ENCODE measurements at places on chromosomes 12 and 14.

DNA sequence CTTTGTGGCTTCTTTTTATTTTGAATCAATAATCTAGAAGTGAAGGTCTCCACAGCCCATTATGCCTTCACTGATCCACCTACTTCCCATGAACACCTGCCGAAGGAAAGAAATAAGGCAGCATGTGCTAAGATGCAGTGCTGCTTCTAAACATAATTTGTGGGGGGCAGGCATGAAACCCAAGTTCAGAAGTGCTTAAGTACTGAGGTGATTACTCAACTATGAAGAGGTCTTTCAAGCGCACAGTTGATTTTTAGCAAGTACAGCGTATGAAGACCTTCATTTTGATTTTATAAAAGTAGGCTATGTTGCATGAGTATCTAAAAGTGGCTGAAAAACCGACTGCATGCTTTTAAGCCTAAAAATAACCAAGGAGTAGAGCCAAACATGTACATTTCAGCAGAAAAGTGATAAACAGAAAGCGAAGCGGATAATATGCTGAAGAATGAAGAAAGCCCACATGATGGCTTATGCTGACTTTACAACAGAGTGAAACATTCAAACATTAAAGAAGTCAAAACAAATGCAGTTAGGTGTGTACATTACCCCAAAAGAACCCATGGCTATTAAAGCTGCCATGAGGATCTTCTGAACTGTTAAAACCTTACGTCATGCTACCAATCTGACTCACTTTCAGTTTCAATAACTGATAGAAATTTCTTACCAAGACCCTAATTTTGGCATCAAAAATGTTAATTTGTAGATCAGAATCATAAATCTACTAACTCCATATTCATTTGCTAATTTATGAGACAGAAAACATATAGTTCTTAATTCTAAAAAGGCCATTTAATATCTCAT is 29.3 kb downstream of the KICS2 start:
- DNase-seq = no peak

DNA sequence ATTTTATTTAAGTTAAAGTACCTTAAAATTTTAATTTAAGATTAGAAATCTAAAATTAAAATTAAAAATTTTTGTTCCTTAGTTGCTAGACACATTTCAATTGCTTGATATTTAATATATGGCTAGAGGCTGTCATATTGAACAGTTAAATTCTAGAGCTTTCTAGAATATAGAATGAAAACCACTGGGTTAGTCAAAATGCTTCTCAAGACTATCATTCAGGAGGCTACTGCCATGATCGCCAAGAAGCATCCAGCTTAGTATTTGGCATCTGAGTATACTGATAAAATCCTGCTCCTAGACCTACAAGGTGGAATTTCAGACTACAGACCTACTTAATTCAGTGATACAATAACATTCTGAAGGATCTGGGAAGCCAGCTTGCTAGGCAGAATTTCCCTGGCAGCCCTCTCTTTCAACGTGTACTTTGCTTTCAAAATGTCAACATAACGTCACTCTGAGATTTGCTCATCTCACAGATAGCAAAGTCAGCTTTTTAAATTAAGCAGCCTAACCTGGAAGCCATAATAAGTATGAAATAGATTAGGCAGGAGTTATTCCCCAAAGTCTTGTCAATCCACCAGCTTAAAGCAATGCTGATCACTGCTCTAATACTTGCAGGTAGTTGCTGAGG is 525.8 kb downstream of the FSCB start:
- DNase-seq = no peak

- DNase-seq = no peak
Measured at GRCh38 chr12:63826006-63826585, 18.4 kb upstream of the SRGAP1 start.

DNA sequence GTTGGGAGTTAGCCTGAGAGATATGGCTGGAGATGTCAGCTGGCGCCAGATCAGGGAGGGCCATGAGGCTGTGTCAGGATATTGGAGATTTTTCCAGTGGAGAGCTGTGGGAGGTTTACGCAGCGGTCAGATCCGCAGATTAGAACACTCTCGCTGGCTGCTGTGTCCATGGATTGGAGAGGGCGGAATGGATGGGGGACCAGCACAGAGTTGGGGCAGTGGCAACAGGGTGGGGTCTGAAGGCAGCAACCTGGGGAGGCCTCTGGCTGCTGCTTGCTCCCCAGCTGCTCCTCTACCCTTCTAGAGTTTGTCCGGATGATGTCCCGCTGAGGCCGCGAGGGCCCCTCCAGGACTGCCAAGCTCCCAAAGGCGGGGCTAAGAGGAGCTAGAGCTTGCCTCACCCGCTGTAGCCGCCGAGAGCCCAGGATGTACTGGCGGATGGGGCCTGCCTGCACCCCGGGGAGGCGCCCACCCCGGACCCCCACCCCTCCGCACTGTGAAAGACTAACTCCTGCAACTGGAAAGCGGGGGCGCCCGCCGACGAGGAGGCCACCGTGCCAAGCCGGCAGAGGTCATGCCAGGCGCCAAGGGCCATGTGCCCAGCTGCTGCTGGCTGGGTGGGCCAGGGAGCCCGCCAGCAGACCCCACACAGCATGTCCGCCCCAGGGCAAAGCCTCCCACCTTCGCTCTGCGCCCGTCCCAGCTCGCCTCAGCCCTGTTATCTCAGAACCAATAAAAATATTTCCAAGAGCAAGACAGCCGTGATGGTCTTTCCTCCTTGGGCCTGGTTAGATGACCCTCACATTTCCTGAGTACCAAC is 20.2 kb upstream of the MLEC start:
- no peak for DNase-seq

DNA sequence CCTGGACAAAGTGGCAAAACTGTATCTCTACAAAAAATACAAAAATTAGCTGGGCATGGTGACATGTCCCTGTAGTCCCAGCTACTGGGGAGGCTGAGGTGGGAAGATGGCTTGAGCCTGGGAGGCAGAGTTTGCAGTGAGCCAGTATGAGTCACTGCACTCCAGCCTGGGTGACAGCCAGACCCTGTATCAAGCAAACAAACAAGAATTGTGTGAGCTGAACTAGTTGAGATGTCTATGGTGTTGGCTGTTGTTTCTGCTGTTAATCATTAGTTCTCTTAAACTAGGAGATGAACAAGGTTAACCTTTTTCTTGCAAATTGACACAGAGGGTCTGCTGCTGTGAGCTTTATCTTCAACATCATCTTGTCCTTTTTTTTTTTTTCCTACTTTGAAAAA is 23.6 kb downstream of the RASSF3 start:
- DNase-seq = no peak

DNA sequence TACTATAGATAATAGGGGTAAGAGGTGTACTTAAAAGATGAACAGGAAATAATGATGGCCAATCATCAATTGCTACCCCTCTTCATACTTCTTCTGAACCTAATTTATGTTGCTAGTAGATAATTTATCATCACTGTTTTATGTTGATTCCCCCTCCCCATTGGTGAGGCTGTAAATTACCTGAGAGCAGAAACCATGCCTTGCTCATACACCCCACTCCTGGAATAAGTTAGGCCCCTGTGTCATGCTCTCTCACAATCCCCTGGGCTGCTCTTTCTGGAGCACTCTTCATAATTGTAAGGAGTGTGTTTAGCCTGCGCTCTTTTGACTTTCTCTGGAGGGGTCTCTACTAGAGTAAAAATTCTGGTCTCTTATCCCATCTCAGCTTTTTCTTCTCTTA is 180.7 kb downstream of the PAH start:
- DNase-seq = no peak

DNA sequence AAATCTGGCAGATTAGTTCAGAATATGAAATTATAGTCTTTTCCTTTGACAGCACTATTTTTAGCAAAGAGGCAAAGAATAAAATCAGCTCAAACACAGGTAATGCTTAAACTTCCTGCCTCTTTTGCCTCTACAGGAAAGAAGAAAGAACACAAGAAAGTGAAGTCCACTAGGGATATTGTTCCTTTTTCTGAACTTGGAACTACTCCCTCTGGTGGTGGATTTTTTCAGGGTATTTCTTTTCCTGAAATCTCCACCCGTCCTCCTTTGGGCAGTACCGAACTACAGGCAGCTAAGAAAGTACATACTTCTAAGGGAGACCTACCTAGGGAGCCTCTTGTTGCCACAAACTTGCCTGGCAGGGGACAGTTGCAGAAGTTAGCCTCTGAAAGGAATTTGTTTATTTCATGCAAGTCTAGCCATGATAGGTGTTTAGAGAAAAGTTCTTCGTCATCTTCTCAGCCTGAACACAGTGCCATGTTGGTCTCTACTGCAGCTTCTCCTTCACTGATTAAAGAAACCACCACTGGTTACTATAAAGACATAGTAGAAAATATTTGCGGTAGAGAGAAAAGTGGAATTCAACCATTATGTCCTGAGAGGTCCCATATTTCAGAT is 17.4 kb downstream of the TMPO start:
- no peak for DNase-seq

- DNase-seq = no peak
Measured at GRCh38 chr14:22838631-22839041, 2.3 kb downstream of the MMP14 start.

DNA sequence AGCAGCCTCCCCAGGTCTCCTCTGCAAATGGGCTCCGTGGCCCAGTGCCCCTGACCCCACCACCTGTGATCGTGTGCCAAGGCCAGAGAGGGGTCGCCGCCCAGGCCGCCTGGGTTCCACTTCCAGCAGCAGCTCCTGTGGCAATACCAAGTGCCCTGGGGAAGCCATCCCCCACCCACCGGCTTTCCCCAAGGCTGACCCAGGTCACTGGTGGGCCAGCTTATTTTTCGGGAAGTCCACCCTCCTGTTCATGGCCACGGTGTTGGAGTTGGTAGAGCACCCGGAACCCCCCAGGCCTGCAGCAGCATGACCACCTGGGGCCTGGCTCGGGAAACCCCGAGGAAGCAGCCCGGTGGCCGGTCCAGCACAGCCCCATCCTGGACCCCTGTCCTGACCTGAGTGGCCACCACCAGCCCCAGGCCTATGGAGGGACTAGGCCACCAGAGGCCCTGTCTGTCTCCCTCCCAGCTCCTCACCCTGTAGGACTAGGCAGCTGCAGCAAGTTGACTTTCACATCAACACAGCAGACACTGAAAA is 40.8 kb upstream of the OASL start:
- DNase-seq = no peak

- DNase-seq = no peak
Measured at GRCh38 chr14:97095269-97095668, 298.1 kb downstream of the VRK1 start.

DNA sequence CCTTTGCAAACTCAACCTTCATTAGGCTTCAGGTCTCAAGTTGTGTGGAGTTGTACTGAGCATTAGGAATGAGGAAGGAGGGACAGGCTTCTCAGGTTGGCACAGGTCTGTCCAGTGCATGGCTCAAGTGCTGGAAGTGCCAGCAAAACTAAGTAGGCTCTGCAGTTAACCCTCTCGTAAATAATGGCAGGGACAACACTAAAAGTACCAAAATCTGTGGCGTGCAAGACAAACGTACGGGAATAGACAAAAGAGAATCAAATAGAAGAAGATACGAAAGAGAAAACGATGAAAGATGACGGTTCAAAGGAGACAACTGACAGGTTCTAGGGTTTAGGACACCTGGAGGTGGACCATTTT is 612 bp downstream of the TRAPPC6B start:
- DNase-seq = no peak

- no peak for DNase-seq
Measured at GRCh38 chr14:56975521-56975920, 165.2 kb upstream of the OTX2 start.

GRCh38 chr12:132559652-132560363 is 50.6 kb downstream of the LRCOL1 start:
- DNase-seq = no peak

DNA sequence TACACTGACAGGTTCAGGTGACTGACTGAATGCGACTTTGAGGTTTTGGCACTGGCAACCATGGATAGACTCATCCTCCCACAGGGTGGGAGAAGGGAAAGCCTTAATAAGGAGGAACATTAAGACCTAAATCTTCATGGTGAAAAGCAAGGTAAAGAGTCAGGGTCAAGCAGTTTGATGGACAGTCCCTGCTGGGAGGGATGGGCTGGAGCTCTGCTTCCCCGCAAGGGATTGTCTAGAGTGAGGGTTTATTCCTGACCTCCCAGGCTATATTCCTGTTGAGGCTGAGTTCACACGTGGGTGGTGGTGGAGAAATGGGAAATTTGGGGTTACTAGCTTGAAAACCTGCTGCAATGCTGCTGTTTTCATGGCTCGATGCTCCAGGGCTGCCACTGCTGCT is 9.4 kb upstream of the STAC3 start:
- DNase-seq = no peak

- no peak for DNase-seq
Measured at GRCh38 chr14:93301821-93302447, 30.9 kb downstream of the BTBD7 start.

Measured in T-helper 1 cell (primary cell).